ENCODE measurements at places on chromosomes 7 and 10.

DNA sequence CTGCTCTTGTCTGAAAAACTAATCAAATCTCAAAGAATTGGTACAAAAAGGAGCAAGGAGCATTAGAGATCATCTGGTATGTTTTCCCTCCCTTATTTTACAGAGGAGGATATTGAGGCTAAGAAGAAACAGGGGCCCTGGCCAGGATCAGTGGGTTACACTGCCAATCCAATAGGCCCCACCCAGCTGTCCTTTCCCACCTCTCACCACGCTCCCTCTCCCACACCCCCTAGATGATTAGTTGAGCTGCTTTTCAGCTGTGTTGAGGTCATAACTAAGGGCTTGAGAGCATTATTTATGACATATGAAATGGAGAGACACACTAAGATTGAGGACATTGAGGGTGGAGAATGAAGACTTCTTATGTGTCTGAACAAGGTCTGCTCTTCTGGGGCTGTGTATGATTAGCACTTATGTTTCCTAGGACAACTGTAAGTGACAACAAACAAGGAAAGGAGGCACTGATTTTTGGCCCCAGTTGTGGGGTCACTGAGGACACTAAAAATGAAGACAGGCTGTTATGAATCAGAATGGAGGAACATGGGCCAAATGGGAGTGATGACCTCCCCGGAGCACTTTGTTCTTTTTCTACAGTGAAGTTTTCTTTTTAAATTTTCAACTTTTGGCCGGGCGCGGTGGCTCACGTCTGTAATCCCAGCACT lies 26.5 kb downstream of the VWA2 start:
- no peak for DNase-seq

GRCh38 chr7:132226046-132226956 lies 350.0 kb downstream of the PLXNA4 start:
- no peak for DNase-seq

DNA sequence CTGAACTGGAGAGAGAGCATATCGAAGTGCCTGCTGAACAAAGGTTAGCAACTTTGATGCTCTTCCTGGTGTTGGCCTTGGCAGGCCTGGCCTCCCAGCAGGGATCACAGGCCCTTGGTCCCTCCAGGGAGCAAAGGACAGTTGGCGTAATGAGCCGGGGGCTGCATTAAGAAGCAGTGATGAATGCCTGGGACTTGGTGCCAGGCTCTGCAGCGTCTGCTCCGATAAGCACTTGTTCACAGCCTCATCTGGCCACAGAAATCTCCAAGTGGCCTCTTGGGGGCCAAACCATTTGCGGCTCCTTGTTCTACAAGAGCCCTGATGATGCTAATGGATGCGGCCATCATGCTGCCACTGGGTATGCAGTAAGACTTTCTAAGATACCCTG lies 31.8 kb downstream of the CRHR2 start:
- DNase-seq = no peak

DNA sequence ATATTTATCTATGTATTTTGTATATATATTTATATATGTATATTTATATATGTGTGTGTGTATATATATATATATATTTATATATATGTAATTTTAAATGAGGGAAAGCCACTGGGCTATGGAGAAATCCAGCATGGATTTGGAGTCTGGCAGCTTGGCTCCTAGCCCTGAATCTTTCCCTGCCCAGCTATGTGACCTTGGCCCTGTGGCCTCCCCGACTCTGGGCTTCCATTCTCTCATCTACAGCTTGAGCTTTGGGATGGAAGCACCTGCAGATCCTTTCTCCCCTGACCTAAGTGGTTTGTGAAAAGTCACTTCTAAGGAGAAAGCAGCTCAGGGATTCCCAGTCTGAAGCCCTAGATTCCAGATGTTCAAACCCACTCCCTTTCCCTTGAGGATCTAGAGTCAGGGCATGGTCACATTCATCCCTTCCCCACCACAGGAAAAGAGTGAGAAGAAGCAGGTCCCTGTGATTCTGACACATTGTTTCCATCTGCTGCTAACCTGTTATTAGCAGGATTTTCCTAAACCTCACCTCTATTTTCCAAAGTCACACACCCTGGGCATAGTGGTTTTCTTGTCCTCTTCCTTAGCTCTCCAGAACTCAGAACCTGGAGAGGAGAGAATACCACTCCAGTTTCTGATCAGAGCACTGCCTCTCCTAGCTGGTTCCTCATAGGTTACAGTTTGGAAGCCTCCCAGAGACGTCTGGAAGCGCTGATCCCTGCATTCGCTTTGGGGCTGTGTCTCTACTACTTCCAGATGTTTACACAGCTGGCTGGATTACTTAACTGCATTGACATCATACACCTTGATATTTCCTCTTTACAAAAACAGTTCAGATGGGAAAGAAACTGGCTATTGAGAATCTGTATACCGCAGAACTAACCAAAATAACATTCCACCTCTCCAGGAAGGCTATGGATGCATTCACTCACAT lies 327.5 kb upstream of the ZMIZ1 start:
- peak; percentile 45 for DNase-seq

GRCh38 chr7:85454904-85455303 lies 268.0 kb upstream of the SEMA3D start:
- DNase-seq = no peak

GRCh38 chr7:101102026-101102425 lies 16.7 kb downstream of the TRIM56 start:
- no peak for DNase-seq

DNA sequence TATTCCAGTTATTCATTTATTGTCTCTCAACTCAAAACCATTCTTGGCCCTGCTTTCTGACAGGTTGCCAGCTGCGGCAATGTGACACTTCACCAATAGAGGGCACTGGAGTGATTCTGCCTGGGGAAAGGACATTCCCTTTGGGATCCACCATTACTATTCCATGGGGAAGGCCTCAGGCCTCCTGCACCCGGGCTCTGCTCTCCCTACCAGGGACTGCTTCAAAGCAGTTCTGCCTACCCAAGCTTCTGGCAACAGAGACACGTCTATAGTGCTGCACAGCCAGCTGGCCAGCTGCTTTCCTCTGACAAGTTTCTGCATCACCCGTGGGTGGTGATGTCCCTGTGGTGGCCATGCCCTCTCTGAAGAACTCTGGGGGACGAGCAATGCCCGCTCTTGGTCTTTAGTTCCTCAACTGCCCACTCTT lies 163.8 kb downstream of the ELMO1 start:
- DNase-seq = peak; percentile 66

GRCh38 chr10:121500701-121501332 lies 97.4 kb downstream of the FGFR2 start:
- no peak for DNase-seq

GRCh38 chr7:28955356-28955717 lies 2.8 kb downstream of the TRIL start:
- DNase-seq = no peak

DNA sequence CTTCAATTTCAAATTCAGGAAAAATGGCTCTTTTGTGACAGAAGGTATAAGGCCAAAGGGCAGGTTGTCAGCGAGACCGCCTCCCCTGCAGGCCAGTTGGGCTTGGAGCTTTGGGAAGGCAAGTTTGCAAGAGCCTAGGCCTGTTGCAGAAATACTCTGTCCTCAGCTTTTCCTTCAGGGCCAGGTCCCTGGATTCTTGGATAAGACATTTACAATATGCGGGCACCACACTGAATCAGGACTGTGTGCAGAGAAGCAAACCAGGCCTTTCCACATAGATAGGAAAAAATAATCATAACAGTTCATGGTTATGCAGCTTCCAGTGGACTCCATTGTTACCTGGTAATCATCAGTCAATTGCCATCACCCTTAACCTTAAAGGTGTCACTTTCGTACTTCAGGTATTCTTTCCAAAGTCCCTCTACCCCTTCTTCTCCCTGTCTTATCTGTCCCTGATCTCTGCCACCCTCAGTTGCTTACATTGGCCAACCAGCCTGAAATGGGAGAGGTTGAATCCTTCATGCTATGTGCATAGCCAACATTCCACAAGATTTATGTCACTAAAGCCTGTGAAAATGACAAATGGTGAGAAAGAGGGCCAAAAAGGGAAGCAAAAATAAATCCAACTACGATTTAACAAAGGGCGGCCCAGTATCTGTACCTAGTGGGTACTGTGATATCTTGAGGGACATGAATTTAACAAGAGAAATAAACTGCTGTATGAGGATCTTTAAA lies 304.5 kb upstream of the NFE2L3 start:
- no peak for DNase-seq

- DNase-seq = peak; percentile 76
Observed at GRCh38 chr10:100743626-100744135, 1.7 kb upstream of the PAX2 start.

DNA sequence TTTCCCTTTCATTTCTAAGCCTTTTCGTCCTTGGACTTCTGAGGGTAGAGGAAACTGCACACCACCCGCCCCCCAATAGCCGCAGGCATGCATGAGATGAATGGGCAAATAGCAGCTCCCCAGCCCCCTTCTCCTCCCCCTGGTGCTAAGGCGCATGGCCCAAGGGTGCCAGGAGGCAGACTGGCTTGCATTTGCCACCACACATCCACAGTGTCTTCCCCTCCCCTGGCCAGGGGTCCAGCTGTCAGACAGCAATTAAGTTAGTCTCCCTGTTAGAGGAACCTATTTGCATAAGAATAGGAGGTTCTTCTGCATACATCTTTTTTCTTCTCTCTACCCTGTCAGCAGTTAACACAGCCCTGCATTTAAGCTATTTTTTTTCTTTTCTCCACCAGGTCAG lies 20.2 kb downstream of the TOMM7 start:
- no peak for DNase-seq

- DNase-seq = no peak
Observed at GRCh38 chr7:1359051-1359400, 100.2 kb downstream of the MICALL2 start.

DNA sequence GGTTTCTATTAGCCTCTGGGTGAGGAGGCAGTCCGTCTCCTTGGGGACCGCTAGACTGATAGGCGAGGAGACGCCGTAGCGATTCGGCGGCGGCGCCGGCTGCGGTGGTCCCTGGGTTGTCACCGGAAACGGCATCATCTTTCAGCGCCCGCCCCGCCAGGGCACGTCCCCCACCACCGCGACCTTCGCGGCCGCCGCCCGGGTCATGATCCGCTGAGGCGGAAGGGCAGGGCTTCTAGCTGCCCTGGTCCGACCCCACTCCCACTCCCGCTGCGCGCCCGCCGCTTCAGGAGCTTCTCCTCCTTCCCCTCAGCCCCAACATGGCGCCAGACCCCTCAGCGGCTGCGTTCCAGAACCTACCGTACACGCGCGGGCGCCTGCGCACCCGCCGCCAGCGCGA lies at the start of gene PAPOLB:
TSS of gene PAPOLB (minus strand) at position 358 of the 400 bp plus-strand sequence. CDS start at position 138, 220 bp downstream.
- no peak for DNase-seq

DNA sequence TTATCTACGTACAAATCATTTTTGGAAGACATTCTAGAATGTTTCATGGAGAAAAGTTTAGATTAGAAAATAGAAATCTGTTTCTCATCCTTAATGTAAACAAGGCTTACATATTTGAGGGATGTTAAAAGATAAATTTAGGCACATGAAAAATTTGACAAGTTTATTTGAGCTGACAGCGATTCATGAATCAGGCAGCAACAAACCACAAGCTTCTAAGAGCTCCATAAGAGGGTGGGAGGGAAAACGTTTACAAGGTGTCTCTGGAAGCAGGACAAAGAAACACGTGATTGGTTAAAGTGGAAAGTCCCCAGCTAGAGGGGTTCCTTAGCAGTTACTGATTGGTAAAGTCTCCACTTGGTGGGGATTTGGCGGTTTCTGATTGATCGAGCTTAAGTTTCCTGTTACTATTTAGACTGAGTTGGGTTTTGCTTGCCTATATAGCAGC lies 228.9 kb upstream of the PITRM1 start:
- DNase-seq = no peak

- DNase-seq = no peak
Observed at GRCh38 chr10:122855745-122856144, 10.1 kb upstream of the CUZD1 start.

GRCh38 chr7:24668927-24669635 lies 88.2 kb downstream of the GSDME start:
- peak; percentile 53 for DNase-seq

GRCh38 chr7:75967055-75967454 lies 27.3 kb downstream of the TMEM120A start:
- DNase-seq = no peak

DNA sequence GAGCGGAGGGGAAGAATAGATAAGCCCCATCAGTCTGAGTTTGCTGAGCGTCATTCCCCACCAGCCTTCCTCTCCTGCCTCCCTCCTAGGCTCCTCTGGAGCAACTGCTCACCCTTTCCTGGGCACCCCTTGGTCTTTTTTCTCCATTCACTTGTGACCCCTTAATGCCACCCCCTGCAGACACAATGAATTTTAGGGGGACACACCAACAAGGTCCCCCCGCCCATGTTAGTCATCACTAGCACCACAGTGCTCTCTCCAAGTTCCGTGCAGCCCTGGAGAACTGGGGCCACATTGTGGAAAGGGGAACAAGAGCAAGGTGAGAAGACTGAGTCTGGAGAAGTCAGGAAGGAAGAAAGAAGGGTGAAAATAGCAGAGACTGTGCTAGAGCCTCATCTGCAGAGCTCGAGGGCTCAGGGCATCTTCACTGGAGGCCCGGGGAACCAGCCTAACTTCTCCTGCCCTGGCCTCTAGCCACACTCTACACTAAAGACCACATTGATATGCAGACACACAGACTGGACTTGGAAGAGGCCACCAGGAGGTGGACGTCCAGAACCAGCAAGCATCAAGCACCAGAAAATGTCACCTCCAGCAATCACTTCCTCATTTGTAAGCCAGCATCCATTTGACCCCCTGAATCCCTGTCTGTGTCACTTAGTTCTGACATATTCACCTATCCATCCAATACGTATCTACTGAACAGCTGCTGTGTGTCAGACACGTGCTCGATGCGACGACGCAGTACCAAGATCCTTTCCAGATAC lies 17.5 kb downstream of the RGR start:
- DNase-seq = no peak

DNA sequence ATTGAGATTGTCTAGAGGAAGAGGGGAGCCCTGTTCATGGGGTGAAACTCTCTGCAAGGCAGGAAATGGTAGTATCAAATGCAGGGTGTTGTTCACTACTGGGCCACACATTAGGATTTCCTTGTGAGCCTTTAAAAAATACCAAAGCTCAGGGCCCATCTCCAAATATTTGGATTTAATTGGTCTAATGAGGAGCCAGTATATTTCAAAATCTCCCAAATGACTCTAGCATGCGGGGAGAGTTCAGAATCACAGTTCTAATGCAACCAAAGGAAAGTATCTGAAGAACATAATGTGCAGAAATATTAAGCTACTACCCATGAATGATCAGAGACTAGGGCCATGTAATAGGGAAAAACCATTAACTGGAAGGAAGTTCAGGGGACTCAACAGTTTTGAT lies 27.3 kb downstream of the JCAD start:
- DNase-seq = no peak

GRCh38 chr10:48484911-48485310 lies 120.0 kb downstream of the ARHGAP22 start:
- no peak for DNase-seq

GRCh38 chr7:44313621-44314031 lies 11.8 kb downstream of the CAMK2B start:
- DNase-seq = no peak

GRCh38 chr10:33187427-33187999 lies 147.0 kb downstream of the NRP1 start:
- DNase-seq = no peak
